ENCODE measurements at places on chromosomes 6 and 20.

- DNase-seq = no peak
Measured at GRCh38 chr20:22962567-22963439, 72.3 kb upstream of the SSTR4 start.

DNA sequence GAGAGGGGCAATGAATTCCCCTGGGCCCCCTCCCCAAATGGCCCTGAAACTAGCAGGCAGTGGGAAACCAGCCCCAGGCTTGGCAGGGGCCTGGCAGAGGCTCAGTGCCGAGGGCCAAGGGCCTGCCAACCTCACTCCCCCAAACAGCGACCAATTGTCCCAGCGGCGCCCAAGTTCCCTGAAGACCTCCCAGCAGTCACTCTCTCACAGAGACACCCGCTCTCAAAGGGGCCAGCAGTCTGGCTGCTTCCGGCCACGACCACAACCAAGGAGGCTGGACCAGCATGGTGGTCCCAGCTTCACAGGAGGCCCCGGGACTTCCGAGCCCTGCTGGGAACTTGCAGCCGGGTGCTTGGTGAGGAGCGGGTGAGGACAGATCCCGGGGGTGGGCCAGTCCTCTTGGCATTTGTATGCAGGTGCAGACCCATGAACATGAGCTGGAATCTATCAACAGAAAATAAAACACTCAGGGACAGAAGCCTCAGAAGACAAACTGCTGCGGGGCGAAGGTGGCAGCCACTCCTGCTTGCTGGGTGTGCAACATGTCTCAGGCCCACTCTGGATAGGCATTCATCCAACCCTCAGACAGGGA is 17.5 kb upstream of the SIRPA start:
- DNase-seq = no peak

- no peak for DNase-seq
Measured at GRCh38 chr20:10291568-10292248, 73.1 kb downstream of the SNAP25 start.

DNA sequence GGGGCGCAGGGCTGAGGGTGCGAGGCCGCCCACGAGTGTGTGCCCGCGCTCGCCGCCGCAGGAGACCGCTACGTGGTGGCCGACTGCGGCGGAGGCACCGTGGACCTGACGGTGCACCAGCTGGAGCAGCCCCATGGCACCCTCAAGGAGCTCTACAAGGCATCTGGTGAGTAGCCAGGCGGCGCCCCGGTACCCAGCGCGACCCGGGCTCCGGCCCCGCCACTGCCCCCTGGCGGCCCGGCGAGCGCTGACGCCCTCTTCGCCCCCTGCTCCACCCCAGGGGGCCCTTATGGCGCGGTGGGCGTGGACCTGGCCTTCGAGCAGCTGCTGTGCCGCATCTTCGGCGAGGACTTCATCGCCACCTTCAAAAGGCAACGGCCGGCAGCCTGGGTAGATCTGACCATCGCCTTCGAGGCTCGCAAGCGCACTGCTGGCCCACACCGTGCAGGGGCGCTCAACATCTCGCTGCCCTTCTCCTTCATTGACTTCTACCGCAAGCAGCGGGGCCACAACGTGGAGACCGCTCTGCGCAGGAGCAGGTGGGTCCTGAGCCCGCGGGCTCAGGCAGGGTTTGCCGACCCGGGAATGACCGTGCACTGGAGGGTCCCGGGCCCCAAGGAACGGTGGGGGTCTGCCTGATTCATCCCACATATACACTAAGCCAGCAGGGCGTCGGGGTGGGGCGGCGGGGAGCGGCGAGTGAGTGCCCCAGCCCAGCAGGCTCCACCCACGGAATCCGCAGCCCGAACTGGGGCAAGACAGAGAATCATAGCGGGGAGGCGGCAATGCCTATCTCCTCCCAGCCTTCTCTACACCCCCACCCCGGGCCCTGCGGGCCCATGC is 17.4 kb downstream of the HSPA12B start:
- DNase-seq = peak; percentile 45

DNA sequence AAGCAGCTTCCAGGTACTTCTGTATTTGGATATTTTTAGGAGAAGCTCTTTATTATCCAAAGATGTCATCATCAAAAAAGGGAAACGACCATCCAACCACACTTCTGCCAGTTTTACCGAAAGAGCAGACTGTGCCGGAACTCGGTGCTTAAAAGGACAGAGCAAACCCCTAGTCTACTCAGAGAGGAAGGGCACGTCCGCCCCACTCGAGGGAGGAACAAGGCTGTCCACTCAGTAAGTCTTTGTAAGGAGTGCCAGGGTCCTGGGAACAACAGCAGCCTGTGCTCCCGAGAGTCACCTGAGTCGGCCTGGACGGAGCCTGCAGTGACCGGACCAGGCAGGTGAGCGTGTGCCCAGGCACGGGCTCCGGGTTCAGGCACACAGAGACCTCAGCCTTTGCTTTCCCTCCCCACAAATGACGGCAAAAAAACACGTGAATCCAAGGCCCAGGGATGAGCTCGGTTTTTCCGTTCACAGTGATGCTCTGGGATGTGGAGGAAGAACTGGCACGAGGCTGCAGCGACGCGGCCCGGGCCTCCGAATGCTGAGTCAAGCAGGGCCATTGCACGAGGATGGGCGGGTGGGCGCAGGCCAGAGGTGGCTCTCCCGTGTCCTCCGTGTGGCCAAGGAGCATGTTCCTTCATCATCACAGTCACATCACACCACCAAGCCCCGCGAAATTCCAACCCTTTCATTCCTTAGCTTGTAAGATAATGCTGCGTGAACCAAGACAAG is 17.4 kb upstream of the SLCO4A1 start:
- DNase-seq = no peak

DNA sequence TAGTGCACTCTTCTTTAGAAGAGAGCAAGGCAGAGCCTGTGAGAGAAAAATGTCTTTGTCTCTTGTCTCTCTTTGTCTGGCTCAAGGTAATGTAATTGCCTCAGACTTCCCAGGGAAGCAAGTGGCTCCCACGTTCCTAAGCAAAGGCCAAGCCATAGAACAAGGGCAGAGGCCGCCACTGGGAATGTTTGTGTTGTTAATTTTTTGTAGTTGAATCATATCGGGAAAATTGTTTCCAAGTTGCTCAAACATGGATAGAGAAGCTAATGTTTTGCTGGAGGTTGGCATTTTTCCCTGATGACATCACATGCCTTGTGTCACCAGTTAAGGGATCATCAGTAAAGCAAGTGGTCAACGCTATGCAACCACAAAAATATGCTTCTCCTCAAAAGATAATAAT is 211.5 kb upstream of the FOXA2 start:
- no peak for DNase-seq

Data from posterior cingulate gyrus (tissue), 11 donors.